ENCODE measurements at places on chromosomes 5 and 9. TPM values are rescaled to one million over a fixed set of nuclear protein-coding genes. Genes with fewer than 3 reads are reported as not detected.

Gene PLAC8L1
- total RNA-seq: 0.45 TPM

Gene SLC36A2
- not detected for total RNA-seq

- no peak for ATAC-seq
These were observed 63.9 kb downstream of the CDC14B start for GRCh38 chr9:96555567-96556386.

DNA sequence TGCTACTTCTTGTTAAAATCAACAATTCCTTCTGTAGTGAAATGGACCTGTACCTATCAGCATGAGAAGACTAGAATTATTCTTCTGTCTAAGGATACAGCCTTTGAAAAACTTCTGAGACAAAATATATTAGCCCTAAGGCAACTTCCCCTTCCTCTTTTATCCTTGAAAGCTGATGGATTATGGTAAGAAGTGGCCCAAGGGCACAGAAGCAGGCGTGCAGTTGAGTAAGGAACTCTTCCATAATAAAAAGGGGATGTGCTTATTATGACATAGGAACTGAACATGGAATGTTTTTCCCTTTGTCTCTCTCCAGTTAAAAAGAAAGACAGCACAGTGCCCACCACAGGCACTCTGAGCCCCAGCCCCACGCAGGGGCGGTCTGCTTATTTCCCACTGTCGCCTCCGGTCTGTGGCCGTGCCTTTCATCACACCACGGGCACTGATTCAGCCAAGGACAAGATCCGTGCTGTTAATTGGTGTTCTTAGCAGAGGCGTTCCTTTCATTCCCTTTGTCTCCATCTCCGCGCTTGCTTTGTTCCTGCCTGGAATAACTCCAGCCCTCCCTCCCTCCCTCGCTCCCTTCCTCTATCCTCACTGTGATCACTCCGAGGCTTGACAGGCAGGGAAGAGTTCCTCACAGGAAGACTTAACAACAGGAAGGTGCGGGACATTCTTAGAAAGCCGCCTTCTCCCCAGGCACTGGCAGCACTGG lies 135.9 kb upstream of the OTULINL start:
- no peak for ATAC-seq

DNA sequence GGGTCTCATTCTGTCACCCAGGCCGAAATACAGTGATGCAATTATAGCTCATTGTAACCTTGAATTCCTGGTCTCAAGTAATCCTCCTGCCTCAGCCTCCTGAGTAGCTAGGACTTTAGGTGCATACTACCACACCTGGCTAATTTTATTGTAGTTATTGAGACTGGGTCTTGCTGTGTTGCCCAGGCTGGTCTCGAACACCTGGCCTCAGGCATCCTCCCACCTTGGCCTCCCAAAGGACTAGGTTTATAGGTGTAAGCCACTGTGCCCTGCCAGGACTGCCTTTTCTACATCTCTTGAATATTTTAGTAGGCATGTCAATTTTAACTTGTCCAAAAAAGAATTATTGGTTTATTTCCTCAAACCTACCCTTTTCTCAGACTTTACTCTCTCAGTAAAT lies 16.9 kb downstream of the DENND4C start:
- ATAC-seq: no peak

DNA sequence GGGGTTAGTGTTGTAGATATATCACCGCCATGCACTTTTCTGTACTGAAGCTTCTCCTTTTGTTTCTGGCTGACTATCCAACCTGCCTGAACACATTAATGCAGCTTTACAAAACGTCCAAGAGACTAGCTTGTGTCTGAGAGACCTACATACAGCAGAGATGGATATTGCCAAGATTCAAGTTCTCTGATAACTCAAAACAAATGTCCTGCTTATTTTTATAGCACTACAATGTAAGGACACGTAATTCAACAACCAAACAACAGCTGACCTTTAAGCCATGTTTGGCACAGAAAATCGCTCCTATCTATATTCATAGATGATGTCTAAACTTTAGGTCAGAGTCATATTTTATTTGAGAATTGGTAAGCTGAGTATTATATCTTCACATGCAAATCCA lies 76.2 kb upstream of the NTRK2 start:
- ATAC-seq: no peak

GRCh38 chr5:137594717-137595116 lies 95.6 kb upstream of the SPOCK1 start:
- ATAC-seq: no peak

DNA sequence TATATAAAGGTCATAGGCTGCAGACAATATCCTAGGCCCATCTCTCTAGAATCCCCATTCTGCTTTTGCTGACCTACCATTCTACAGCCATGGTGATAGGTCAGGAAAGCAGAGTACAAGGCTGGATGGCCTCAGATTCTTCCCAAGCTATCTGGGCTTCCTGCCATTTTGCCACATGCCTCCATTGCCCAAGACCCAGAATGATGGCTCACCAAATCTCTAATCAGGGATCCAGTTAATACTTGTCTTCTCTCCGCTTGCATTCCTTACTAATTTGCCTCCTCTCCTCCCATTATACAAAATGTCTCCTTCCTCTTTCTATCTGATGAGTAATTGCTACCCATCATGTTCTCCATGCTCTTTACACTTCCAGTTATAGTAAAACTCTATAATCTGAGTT lies 22.7 kb upstream of the NDUFS4 start:
- ATAC-seq: no peak
